ENCODE measurements at places on chromosomes 12 and 14.

- DNase-seq = no peak
These were observed 52.5 kb upstream of the WSCD2 start for GRCh38 chr12:108076556-108076955.

DNA sequence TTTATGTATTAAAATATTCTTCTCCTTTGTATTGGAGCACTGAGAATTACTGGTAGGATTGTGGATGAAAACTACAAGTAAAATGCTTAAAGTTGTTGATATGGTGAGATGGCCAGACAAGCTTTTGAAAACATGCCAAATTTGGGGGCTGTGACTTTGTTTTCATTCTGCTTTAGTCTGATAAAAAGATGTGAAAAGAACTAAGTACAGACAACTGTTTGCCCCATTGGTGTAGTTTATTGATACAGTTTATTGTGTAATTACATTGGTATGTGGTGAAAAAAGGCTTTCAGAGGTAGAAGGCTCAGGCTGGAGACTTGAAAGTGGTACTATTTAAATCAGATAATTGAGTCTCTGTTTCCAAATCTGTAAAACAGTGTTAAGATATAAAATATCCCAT lies 746.8 kb downstream of the DIO2 start:
- DNase-seq = no peak

- no peak for DNase-seq
These were observed 364.3 kb downstream of the TMEM121 start for GRCh38 chr14:105890474-105891220.

- peak; percentile 60 for DNase-seq
These were observed 12.9 kb upstream of the MCRS1 start for GRCh38 chr12:49580572-49581535.

DNA sequence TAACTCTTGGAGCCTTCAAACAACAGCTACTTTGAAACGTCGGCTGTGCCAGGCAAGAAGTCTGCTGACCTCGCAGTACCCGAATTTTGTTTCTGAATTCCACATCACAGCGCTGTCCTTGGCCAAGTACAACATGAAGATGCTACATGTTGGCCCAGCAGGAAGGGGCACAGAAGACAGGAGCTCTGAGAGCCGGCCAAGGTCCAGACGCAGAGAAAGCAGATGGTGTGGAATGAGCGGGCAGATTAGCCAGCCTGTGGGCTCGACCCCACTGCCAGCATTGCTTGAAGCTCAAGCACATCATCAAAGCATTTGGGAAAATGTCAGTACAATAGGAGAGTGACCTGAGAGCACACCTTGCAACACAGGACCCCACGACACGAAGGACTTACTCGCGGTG lies 64.5 kb downstream of the FZD10 start:
- no peak for DNase-seq

DNA sequence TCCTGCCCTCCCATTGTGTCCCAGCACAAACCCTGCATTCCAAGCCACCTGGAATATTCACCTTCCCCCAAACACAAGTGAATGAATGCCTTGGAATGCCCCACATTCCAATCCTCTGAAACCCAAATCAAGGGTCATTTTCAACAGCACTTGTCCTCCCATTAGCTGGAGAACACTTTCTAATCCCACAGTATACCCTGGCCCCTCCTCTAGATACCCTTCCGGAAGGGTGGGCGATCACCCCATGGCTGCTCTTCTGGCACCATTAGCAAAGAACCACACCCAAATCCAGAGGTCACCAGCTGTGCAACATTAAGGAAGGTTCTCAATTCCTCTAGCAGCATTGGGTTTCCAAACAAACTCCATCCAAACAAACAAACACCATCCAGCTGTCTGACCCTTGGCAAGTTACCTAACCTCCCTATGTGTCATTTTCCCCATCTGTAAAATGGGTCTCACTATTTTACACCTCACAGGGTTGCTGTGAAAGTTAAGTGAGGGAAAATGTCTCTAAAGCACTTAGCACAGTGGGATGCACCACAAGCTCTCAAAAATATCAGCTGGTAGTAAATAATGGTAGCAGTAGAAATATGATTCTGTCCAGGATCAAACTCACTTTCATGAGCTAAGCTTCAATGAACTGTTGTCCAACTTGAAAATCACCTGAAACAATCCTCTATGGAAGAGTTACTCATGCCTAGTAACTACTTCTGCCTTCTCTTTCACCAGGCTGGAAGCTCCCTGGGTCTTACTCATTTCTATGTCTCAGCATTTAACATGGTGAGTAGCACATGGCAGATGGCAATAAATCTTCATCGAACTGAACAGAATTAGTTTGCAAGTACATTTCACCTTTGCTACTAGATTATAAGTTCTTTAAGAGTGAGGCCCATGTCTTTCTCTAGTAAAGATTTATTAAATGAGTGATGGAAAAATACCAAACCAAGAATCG lies 5.3 kb downstream of the NUAK1 start:
- no peak for DNase-seq

DNA sequence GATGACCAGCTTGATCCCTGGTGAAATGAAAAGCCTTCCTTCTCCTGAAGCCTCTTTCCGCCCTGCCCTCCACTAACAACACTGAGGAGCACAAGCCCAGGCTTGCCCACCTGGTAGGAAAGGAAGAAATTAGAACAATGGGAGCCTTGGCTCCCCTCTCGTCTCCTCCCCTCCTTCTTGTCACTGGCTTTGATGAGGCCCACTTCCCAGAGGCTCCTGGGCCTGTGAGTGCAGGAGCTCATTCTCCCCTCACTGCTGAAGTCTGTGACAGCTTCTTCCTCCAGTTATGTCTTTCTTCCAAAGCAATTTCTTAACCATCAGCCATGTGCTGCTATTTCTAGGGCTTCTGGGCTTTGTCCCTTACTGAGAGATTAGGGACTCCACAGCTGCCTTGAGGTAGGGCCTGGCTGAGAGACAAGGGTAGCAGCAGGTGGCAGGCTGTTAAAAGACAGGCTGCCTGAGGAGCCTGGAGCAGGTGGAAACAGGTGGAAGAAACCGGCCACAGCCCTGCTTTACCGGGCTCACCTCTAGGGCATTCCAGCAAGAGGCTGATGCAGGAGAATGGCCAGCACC lies 53.6 kb upstream of the SRSF5 start:
- DNase-seq = peak; percentile 83

All from NCI-H1436 (cell line).